HTR-8/SVneo (cell line): ENCODE measurements at places on chromosomes 3 and 15.

GRCh38 chr15:38304481-38304880 is 51.8 kb downstream of the SPRED1 start:
- no peak for DNase-seq

DNA sequence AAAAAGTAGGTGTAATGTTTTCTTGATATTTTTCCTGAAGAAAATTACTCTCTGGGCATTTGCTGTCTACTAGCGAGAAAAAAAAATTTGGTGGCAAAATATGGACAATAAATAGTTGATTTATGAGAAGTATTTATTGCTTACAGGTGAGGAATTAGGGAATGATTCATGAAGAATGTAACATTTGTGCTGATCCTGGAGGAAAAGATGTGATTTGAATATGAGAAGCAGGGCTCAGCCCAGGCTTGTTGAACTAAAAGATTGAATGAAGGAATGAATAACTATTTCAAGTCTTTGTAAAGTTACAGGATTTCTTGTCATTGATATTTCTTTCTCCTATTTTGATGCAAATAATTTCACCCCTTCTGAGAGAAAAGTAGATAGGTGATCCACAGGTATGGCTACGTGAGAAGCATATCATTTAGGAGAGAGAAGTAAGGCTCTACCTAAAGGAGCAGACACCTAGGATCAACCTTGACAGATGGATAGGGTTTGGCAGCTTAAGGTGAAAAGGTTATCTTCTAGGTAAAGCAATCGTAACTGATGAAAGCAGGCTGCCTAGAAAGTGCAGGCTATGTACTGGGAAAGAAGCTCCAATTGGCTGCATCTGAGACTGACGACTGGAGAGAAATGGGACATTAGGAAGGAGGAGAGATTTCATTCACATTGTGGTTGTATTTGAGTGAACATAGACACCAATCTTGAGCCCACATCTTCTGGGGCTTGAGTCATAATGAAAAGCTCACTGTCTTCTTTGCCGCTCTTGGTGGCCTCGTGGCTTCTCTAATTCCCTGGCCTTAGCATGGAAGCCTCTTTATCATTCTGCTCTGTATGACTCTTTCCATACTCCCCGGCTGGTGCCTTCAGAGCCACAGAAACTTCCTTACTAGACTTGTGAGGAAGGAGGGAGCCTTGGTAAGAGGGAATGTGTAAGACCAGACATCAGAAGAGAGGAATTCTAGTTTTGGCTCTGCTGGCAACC is 106.5 kb downstream of the P3H2 start:
- DNase-seq = no peak

DNA sequence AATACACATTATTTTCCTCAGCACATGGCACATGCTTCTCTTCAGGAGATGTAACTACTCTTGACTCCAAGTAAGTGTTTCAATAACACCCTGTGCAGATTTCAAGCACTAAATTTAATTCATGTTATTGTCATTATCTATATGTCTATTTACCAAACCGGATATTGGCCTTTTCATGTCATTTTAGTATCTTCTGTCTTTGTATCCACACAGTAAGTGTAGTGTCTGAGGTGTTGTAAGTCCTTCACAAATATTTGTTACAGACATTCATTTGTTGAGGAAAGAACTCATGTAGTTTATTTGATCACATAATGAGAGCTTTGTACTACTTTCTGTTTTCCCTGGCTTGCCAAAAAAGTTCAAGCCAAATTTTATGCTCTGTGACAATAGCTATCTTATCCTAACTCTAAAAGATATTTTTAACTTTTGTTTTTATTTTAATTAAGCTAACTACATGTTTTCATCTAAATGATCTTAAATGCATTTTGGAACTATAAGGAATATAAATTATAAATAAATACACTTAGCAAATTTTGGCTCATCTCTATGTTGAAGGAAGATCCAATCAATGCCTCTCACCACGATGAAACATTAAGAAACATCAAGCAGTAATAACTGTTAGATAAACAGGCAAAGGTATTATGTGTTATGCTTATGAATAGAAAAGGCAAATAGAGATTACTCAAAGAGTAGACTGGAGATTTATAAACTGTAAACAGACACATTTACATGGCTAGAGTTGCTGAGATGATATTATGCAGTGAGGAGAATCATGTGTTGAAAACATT is 48.3 kb downstream of the SPTSSB start:
- DNase-seq = no peak

GRCh38 chr3:31294430-31295149 is 238.1 kb upstream of the STT3B start:
- no peak for DNase-seq

DNA sequence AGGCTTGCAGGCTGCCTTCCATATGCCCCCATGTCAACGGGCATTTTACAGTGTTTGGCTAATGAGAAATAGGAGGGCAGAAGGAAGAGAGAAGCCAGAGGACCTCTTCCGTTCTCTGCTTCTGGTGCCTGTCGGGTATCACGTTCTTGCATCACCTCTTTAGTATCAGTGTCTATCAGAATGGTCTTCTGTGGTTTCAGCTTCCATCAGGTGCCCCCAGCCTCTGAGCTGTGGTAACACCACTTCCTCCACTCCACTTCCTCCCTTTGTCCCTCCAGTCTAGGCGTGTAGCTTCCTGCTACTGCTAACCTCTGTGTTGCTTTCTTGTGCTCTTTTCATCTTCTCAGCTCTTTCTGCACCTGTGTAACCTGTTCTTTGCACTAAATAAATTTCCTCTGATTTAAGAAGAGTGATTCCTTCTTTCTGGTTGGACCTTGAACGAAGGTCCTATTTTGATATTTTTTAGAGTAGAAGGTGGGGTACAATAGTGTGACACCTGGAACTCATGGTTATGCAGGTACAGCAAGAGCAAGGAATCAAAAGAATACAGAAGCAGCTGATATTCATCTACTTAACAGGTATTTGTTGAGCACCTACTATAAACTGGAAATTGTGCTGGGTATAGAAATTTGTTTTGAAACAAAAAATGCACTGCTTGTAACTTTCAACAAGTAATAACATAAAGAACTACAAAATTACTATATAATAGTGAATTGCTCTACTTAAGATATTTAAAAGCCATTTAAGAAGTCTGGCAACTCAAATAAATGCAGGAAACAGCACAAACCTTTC is 27.4 kb upstream of the FOXB1 start:
- DNase-seq = no peak

GRCh38 chr3:171160325-171160724 is 133.8 kb upstream of the SLC2A2 start:
- DNase-seq = no peak

DNA sequence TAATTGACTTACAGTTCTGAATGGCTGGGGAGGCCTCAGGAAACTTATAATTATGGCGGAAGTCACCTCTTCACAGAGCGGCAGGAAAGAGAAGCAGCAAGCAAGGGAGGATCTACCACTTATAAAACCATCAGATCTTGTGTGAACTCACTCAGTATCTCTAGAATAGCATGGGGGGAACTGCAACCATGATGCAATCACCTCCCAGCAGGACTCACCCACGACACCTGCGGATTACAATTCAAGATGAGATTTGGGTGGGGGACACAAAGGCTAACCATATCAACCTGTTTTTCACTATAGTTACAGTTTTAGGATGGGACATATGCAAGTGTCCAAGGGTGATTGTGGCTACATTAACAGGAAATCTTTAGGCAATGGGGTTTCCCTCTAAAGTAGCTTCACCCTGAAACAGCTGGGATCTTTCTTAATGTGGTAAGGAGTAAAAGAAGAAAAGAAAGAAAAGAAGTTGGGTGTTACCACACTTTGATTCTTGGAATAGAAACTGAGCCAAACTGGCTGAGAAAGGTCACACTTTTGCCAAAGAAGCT is 453.8 kb downstream of the OTOL1 start:
- DNase-seq = no peak

- no peak for DNase-seq
Observed at GRCh38 chr3:15638891-15639262, 37.3 kb downstream of the BTD start.

- no peak for DNase-seq
Observed at GRCh38 chr3:107589454-107589853, 66.7 kb downstream of the BBX start.
